T-cell (primary cell): ENCODE measurements at places on chromosomes 7 and 10.
A peak's percentile ranks its signal among the peaks of the same experiment; 100 is the strongest.

GRCh38 chr7:43040461-43040860 is 72.0 kb upstream of the HECW1 start:
- DNase-seq: no peak

- DNase-seq: peak; percentile 21
Observed at GRCh38 chr7:28096713-28097112, 83.9 kb downstream of the JAZF1 start.

DNA sequence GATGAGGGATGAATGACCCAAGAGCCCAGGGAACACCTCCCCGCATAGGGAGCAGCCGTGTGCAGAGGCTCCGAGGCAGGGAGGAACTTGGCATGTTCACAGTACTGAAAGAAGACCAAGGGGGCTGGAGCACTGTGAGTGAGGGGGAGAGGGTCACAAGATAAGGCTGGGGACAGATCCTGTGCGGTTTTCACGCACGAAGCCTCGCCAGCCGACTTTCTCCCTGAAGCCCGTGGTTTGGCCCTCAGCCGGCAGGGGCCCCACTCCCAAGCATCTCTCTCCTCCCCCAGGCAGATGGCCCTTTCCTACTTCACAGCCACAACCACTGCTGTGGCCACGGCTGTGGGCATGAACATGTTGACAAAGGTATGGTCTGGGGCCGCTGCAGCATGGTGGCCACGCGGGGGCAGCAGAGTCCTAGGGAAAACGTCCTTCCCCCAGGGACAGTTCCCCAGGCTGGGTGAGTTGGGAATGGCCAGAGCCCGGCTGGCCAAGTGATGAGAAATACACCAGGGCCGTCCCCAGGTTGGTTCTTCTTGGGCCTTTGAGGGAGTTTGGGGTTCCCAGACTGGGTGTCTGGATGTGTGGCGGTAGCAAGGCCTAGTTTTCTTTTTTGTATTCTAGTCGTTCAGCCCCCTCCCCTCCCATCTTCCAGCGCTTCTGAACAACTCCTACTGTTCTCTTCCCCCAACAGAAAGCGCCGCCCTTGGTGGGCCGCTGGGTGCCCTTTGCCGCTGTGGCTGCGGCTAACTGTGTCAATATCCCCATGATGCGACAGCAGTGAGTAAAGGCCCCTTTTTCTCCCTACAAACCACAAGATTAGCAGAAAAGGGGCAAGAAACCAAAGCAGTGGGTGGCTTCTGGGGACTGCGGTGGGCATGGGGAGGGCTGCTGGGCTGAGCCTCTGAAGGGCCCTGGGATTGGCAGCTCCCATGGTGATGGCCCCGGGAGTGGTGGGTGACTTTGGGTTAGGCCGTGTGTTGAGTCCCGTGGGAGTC is 14.4 kb upstream of the WBP1L start:
- DNase-seq: peak; percentile 16

GRCh38 chr7:8481752-8482446 is 48.5 kb downstream of the NXPH1 start:
- DNase-seq: no peak

DNA sequence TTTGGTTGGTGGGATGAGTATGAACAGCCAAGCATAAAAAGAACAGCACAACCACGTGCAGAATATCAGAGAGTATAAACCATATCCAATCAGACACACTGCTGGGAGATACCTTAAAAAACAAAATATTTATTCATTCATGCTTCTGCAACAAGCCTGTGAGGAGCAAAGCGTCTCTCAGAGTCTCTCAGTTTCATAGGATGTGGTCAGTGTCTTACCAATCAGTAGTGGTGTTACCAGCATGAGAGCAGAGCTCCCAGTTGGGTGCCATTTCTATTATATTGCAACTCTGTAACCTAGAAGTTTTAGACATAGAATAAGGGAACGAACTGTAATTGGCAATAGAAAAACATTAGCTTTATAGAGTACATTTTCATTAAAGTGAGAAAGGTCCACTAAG is 445.9 kb upstream of the LRRN3 start:
- no peak for DNase-seq

- no peak for DNase-seq
Observed at GRCh38 chr10:57303566-57303965, 942.5 kb upstream of the ZWINT start.
